ENCODE measurements at places on chromosomes 16 and 17.

DNA sequence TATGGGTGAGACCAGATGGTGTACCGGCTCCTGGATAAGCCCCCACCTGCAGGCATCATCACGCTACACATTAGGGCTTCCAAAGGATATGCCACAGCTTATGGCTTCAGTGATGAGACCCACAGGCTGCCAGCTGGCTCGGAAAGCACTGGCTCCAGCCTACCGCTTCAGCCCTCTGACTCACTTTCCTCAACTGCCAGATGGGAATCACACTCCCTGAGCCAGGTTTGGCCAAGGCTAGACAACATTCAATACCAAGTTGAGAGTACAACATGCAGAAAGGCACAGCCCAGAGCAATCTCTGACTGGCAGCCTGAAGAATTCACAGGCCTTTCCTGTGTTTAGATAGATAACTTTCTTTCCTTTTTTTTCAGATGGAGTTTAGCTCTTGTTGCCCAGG, 10.3 kb downstream of the CENPV start:
- no peak for DNase-seq

DNA sequence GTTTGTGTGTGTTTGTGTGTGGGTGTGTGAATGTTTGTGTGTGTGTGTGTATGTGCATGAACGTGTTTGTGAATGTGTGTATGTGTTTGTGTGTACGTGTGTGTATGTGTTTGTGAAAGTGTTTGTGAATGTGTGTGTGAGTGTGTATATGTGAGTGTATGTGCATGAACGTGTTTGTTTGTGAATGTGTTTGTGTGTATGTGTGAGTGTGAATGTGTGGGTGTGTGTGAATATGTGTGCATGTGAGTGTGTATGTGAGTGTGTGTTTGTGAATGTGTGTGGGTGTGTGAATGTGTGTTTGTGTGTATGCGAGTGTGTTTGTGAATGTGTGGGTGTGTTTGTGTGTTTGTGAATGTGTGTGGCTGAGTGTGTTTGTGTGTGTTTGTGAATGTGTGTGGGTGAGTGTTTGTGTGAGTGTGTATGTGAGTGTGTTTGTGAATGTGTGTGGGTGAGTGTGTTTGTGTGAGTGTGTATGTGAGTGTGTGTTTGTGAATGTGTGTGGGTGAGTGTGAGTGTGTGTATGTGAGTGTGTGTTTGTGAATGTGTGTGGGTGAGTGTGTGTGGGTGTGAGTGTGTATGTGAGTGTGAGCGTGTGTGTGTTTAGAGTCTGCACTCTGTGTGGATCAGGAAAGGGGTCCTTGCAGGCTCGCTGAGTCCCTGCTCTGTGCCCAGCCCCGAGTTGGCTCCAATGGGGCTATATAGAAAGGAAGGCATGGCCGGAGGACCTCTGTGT, 890 bp upstream of the CD300A start:
- no peak for DNase-seq

GRCh38 chr17:17120294-17120693, 78.0 kb downstream of the MPRIP start:
- DNase-seq, result no peak

- DNase-seq, result no peak
Observed at GRCh38 chr16:1335996-1336395, 2.6 kb downstream of the BAIAP3 start.

GRCh38 chr17:29175349-29175748, 4.8 kb downstream of the MYO18A start:
- DNase-seq, result no peak

GRCh38 chr16:76956394-76956793, 234.6 kb upstream of the MON1B start:
- DNase-seq, result no peak

GRCh38 chr16:4500272-4500671, 24.1 kb downstream of the HMOX2 start:
- DNase-seq, result no peak

DNA sequence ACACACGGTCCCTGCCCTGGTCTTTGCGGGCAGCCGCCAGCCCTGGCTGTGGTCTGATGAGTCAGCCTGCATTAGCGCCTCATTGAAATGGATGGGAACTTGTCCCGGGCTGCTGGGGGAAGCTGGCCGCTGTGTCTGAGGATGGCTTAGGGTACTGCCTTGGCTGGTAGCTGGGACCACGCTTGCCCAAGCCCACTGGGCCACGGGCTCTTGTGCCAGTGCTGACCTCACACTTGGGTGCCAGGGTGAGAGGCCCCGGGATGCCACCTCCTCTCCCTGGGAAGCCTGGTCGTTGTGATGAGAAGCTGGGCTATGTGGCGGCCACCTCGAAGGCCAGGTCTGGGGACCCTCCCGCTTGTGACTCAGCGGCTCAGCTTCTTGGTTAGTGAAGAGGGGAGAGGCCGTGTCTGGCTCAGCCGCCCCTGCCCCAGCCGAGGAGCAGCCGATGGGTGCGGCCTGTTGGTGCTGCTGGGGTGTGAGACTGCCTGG, 10.7 kb downstream of the CACNA1H start:
- no peak for DNase-seq

DNA sequence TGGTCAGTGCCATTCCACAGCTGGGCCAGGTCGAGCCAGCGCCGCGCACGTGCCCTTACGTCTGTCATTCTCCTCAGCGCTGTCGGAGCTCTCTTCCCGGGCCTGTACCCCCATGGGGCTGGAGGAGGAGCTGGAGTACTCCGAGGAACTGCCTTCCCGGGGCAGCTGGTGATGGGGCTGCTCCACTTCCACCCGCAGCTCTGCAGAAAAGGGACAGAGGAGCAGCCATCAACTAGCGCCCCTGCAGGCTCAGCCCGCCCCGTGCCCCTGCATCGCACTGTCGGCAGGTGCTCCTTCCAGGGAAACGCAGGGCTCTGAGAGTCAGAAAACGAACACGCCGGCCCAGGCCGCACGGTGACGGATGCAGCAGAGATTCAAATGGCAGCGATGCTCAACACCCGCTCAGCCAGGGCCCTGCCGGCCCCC, 20.9 kb downstream of the MAP1LC3B start:
- DNase-seq, result no peak

DNA sequence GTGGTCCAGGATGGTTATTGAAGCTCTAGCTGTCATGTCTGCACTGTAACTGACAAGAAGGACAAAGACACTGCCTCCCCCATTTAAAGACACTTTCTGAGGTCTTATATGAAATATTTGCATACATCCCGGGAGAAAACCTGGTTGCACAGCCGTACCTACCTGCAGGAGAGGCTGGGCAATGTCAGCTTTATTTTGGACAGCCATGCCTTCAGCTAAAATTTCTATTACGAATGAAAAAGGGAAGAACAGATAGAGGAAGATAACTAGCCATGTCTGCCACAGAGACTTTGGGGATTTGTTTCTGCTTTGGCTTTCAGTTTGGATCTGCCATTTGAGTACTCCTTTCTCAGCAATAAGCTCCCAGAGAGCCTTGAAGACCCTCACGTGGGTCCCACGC, 19.0 kb downstream of the SLC7A6 start:
- DNase-seq, result no peak

- DNase-seq, result peak; percentile 60
Observed at GRCh38 chr17:42677921-42678781, 1.4 kb upstream of the PLEKHH3 start.

GRCh38 chr16:22117609-22118008, 25.3 kb downstream of the VWA3A start:
- no peak for DNase-seq

GRCh38 chr17:78089576-78090281, 38.8 kb downstream of the TMC6 start:
- no peak for DNase-seq

DNA sequence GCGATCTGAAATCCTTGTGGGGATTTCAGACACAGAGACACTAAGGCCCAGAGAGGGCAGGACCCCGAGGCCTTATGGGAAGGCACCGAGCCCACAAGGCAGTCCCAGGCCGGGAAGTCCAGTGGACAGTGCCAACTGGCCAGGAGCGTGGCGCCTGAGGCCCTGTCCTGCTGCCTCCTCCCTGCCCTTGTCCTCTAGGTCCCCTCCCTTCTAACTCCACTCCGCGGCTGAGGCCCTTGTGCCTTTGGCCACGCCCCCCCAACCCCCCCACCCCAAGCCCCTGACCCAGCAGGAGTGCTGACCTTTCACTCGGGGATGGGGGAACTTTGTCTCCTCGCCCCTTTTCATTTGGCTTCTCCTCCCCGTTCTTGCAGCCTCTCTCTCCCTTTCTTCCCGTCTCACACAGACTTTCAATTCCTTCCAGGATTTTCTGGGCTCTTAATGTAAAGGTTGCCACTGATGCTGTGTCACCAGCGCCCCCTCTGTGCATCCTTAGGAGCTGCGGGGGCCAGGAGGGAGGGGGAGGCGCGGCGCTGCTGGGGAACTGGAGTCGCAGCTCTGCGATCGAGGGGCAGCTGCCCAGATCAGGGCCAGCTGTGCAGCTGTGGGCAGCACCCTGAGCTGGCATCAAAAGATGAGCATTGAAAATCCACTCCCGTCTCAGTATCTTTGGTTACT, 29.1 kb downstream of the CRHR1 start:
- DNase-seq, result no peak

DNA sequence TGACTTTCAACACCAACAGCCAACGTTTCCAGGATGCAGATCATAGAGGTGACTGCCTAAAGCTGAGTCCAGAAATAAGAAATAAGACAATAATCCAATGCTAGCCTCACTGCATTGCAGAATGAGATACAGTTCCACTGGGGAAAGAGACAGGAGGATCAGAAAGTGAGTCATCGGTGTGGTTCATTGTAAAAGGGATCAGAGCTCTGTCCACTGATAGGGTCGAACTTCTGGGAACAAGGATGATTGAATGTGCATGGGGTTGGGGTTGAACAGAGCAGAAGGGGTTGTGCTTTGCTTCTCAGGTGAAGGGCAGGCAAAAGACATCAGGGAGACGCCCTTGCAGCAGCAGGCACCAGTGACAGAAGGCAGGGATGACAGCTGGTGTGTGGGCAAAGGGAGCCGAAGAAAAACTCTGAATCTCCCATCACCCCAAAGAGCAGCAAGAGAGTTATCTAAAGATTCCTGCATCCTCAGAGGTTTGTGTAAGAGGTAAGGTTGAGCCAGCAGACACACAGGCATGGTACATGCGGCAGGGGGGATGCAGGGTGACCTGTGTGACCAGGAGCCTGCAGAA, 16.4 kb downstream of the CLEC10A start:
- DNase-seq, result no peak

GRCh38 chr17:28151001-28151400, 108.5 kb downstream of the NLK start:
- DNase-seq, result no peak

DNA sequence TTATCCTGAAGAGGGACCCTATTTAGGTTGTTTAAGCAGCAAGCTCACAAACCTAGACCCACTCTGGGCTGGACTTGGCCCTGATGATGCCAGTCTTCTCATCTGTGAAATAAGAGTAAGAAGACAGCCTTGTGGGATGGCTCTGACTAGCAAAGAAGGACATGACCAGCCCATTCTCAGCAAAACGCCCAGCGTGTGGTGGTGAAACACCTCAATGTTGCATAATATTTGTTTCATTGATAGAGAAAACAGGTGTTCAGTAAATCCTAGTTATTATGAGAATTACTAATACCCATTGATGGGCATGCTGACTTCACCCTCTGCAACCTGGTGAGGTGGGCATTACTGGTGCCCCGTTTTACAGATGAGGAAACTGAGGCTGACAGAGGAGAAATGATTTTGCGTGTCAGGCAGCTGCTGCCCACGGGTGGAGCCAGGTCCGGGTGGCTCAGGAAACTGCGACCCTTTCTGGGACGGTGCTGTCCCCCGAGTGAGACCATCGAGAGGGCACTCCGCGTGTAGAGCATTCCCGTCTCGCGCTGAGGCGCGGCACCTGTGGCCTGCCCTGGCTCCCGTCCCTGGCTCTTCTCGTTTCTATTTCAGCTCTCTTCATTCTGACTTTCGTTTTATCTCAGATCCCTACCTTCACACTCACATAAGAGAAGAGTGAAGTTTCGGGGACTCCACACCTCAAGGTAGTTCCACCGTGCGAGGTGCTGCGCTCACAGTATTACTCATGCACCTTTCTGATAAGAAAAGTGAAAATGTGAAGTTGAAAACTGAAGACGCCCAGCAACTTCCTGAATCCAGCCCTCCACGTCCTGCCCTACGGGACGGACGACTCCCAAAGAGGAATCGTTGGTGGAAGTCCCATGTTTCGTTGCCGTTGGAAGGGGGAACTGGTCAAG, 48.5 kb downstream of the IRF8 start:
- peak; percentile 21 for DNase-seq

DNA sequence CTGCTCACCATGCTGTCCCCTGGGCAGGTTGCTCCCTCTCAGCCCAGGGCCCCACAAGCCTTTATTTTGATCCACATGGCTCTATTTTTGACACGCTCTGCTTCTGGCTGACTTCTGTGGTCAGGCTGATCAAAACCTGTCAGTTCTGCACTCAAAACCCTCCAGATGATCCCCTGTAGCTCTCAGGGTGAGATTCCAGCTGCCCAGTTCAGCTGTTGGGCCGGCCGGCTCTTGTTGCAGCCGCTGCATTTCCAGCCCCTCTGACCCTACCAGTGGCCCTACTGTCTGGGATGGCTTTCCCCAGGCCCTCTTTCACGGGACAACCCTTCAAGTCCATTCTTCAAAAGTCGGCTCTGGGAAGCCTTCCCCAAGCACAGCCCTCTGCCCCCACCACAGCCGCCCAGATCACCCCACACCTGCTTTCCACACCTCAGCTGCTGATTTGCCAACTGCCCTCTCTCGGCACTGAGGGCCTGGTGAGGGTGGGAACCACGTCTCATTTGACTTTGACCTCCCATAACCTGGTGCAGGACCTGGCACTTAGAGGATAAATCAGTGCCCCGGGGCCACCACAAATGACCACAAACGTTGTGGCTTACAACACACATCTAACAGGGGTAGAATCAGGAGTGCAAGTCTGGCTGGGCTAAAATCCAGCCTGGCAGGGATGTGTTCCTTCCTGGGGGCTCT, 16.3 kb upstream of the CACNG4 start:
- DNase-seq, result no peak

GRCh38 chr16:86389566-86390328, 120.6 kb upstream of the FOXF1 start:
- DNase-seq, result no peak

DNA sequence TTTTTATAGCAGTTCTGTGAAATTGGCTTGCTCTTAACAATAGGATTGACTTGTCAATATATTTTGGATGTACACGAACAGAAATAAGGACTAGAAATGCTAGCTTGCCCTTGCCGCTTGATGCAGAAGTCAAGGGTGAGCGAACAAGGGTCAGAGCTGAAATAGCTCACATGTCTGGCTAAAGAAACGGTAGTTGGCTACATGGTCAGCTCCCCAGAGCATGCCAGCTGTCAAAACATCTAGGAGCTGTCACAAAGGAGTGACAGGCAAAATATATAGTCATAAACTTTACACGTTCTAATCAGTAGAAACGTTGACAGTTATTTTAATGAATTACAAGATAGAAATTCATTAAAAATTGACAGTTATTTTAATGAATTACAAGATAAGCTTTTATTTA, 2.9 kb upstream of the MEIOB start:
- DNase-seq, result no peak

DNA sequence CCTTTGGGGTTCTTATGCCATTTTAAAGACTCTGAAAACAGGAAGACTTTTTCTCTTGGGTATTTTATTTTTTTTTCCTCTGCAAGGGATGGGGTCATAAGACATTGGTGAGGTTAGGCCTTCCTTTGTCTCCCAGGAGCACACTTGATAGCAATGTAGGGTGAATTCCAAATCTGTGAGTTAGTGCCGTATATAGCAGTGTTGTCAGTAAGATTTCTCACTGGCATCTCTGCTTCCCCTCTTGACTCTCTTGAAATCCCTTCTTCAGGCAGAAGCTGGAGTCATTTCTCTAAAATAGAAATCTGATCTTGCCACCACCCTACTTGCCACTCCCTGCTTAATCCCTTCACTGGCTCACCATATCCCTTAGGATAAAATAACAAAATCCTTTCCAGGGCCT, 529.7 kb downstream of the WWOX start:
- no peak for DNase-seq

- no peak for DNase-seq
Observed at GRCh38 chr17:56577843-56578204, 15.7 kb upstream of the NOG start.

GRCh38 chr16:24969071-24969470, 46.1 kb downstream of the ARHGAP17 start:
- DNase-seq, result no peak

Data from CD4-positive, alpha-beta T cell (primary cell).